Activated CD4-positive, alpha-beta T cell treated with anti-CD3 and anti-CD28 coated beads, Interleukin-2, amount 50 U/mL, for 1 hour (primary cell): ENCODE measurements at places on chromosomes 16 and 17.

DNA sequence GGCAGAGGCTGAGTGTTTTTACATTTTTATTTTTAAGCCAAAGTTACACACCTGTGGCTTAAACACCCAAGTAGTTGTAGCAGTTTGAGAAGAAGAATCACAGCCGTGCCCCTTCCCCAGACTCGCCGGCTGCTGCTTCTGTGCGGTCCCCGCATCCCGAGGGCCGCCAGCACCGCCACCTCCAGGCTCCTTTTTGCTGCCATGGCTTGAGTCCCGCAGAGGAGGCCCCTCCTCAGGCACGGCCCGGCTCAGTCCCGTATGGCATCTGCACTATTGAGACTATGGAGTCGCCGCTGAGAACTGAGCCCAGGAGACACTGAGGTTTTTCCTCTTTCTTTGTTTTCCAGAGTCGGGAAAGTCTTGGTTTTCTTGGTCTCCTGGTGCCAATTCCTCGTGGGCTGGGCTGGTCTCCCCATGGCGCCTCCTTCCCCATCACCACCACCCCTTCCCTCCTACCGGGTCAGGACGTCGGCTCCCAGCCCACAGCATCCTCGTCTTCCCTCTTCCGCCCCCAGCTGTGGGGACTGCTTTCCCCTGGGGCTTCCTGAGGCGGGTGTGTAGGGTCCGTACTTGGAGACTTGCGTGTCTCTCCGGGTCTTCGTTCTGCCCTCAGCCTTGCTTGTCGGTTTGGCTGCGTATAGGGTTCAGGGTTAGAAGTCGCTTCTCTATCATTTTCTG, 32.6 kb upstream of the CDH15 start:
- no peak for DNase-seq

GRCh38 chr16:50300942-50301625, 34.7 kb downstream of the ADCY7 start:
- DNase-seq = no peak

DNA sequence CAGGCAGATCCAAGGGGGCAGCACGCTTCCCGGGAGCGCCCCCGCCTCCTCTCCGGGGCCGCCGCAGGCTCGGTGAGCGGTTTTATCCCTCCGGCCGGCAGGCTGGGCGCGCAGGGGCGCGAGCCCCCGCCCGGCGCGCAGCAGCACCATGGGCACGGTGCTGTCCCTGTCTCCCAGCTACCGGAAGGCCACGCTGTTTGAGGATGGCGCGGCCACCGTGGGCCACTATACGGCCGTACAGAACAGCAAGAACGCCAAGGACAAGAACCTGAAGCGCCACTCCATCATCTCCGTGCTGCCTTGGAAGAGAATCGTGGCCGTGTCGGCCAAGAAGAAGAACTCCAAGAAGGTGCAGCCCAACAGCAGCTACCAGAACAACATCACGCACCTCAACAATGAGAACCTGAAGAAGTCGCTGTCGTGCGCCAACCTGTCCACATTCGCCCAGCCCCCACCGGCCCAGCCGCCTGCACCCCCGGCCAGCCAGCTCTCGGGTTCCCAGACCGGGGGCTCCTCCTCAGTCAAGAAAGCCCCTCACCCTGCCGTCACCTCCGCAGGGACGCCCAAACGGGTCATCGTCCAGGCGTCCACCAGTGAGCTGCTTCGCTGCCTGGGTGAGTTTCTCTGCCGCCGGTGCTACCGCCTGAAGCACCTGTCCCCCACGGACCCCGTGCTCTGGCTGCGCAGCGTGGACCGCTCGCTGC, 832 bp downstream of the CDK5R1 start:
- DNase-seq = peak; percentile 37

DNA sequence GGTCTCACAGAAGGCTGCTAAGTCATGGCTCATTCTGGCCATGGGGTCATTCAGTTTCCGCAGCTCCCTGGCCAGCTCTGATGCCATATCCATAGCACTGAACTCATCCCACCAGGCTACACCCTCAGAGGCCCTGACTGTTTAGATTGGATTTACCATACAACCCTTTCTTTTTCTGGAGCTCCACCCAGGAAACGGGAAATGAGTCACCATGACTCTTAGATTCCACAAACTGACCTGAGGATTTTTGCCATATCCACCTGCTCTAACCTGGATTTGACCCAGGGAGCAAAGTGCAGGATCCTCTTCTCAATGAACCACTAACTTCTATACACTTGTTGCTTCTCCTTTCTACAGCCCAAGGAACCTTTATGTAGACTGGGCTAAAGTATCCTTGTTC, 20.3 kb upstream of the CALB2 start:
- no peak for DNase-seq

DNA sequence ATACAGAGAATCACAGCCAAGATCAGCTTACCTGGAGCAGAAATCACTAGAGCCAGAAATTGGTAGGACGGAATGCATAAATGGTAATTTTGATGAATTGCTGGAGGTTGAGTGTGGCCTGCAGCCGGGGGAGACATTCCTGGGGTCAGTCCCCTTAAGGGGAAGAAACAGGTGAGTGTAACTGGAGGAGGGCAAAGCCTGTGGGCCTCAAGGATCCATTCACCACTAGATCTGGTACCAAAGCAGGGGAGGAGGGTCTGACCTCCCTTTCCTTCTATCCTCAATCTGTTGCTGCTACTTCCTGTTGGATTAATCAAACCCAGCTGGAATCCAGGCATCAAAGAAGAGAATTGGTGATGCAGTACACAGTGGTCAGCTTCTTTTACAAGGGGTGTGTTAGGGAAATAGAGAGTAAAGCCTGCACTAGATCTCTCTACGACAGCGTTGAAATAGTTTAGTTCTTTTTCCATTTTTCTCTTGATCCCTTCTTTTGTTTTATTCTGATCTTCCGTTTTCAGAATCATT, 8.6 kb upstream of the ABCA9 start:
- no peak for DNase-seq

DNA sequence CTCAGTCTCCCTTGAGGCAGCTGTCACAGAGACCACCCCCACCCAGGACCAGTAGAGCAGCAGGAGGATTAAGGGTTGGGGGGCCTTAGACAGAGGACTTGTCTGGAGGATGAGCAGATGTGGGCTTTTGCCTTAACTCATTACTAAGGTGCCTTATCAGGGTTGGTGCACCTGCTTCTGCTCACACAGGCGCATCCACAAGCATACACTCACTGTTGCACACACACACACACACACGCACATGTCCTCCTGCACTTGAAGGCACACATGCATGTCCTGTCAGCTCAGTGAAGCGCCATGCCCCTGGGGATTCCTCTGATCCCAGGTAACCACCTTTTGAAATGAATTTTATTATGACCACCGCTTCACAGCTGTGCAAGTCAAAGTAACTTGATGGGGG, 1.2 kb downstream of the GFAP start:
- DNase-seq = no peak

DNA sequence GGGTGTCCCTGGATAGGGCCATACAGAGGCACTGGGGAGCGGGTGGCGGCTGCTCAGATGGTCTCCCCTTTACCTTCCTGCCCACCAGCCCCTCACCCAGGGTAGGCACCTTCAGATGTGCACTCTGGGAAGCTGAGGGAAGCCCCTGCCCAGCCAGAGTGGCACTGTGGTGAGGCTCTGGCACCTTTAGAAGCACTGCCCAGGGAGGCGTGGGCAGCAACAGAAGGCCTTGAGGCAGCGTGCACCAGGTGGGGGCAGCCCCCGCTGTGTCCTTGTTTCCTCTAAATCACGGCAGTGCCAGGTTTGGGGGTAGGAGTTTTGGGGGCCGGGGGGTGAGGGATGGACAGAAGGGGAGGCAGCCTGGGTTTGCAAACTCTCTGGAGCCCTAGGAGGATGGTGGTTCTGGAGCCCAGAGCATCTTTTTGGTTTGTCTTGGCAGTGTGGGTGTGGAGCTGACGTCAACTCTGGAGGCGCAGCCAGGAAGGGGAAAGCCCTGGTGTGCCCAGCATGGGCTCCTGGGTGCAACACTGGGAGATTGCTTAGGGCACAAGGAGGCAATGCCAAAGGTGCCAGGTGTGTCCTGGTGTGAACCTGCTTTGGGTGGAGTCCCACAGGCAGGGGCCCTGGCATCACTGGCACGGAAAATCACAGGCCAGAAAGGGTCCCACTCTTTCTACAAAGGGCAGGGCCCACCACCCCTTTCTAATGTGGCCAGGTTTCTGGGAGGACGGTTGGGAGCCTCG, 23.1 kb upstream of the CDC42EP4 start:
- no peak for DNase-seq

DNA sequence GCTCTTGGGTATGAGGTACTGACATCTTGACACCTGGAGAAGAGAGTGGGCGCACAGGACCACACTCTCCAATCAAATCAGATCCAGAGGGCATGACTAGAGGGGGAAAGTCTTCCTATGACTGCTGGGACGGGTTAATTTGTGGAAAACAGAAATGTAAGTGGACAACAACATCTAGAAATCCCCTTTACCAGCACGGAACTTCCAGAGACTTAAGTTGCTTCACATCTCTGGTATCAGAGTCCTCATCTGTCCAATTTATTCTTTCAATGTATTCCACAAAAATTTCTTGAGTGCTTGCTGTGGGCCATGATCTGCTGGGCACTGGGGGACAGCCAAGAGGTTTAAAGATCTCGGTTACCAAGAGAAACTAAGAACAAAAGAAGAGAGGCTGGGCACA, 159.2 kb downstream of the COPRS start:
- DNase-seq = no peak

- no peak for DNase-seq
These were observed 19.1 kb upstream of the NCBP3 start for GRCh38 chr17:3865176-3865575.

- no peak for DNase-seq
These were observed 128.5 kb downstream of the PARN start for GRCh38 chr16:14501331-14502255.

- no peak for DNase-seq
These were observed 659.2 kb upstream of the SOX9 start for GRCh38 chr17:71461498-71462169.

DNA sequence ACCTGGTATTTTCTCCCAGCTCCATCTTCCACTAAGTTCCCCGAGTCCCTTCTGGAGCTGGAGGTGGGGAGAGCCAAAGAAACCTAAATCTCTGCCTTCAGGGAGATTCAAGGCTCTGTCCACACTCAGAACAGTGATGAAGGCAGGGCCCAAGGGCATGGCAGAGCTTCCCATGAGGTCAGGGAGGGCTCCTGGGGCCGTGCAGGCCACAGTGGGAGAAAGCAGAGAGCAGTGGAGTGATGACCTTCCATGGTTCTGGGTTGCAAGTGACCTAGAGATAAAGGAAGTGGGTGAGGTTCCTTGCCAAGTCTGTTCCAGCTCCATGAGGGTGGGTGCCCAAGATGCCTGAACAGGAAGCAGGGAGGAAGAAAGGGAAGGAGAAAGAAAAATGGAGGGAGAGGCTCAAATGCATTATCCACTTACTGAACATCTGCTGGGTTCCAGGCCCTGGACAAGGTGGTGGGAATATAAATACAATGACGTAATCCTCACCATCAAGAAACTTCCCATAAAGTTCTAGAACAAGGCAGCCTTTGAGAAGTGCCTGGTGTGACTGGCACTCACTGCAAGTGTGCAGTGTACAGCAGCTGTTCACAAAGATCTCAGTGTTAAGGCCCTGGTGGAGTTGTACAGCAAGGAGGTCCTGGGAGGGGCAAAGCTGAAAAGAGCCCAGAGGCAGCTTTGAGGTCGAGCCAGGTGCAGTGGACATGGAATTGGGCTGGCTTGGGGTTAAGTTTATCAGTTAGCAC, 13.3 kb downstream of the TBKBP1 start:
- no peak for DNase-seq

GRCh38 chr17:10041916-10042588, 137.0 kb upstream of the RCVRN start:
- no peak for DNase-seq

GRCh38 chr17:8956465-8956902, 9.0 kb downstream of the PIK3R5 start:
- no peak for DNase-seq

- DNase-seq = no peak
These were observed 21.6 kb upstream of the SHISA9 start for GRCh38 chr16:12879812-12880211.
